ENCODE measurements at places on chromosomes 4 and X.

- no peak for DNase-seq
These were observed 82.0 kb downstream of the PLS3 start for GRCh38 chrX:115642895-115643530.

DNA sequence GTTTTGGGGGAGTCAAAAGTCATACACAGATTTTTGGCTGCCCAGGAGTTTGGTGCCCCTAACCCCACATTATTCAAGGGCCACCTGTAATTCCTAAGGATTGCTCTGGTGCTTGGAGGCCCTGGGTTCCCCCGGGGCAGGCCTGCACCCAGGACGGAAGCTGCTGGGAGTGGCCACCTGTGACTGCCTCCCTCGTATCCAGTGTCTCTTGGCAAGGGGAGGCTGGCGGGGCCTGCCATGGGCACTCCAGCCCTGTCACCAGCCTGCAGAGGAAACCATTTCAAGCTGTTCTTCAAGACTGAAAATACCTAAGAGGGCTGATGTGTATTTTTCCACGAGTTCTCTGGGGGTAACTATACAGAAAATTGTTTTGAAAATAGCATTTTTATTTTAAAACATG is 24.5 kb upstream of the GPR78 start:
- DNase-seq = no peak

DNA sequence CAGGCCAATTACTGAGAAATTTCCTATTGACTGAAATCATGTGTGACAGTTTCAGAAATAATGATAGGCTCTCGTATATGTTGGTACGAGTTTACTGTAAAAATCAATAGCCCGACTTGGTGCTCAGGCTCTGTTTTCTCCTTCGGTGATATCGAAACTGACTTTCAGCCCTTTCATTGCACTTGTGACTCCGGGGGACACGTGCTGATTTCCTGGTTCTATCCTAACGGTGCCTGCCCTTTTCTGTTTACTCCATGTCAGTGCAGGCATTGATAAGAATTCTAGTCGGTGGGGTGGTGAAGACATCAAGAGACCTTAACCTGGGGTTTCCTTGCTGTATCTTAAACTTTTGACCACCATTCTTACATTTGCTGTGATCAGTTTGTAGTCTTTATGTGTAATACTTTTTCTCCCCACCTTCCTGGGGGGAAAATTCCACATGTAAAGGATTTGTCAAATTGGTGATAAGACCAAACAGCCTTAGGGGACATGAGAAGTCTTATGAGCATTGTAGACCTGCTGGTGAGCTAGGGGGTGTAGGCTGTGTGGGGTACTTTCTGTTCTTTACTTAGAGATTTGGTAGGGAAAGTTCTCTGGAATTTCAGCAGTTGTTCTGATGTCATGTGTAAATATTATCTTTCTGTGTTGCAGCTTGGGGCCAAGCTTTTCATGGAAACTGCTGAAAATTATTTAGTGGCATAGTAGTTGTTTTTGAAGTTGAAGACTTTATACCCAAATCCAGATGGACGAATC is 52.7 kb downstream of the TMEM131L start:
- no peak for DNase-seq

DNA sequence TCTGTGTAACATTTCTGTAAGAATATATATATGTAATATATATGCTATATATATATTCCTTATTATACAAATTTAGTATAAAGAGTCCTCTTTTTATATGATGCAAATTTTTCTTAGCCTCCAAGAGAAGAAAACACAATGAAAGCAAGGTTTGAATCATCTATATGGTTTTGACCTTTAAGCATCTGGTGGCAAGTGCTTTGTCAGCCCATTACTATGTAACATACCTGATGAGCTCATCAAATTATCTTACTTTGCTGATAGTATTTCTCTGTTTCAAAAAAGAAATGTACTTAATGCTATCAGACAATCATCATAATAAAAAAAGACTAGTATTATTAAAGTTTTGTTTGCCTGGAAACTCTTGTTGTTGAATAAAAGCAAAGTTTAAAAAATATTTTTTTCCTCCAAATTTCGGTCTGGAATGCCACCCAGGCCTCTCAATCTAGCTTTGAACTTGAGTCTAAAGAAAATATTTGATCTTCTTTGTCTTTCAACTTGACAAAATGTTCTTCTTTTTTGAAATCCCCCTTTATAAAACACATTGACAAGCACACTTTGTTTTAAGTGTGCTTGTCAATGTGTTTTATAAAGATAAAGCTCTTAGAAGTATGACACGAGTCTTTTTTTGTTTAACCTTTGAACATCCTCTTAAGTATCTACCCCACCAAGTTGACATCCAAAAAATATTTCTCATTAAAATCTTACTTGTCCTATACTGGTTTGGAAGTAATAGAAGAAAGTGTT is 26.2 kb downstream of the ZNF330 start:
- no peak for DNase-seq

- DNase-seq = no peak
These were observed 30.3 kb upstream of the ADH1C start for GRCh38 chr4:99382745-99383360.

GRCh38 chr4:22574880-22575279 is 59.0 kb upstream of the ADGRA3 start:
- DNase-seq = no peak

GRCh38 chr4:100962698-100963097 is 384.6 kb downstream of the PPP3CA start:
- DNase-seq = no peak

DNA sequence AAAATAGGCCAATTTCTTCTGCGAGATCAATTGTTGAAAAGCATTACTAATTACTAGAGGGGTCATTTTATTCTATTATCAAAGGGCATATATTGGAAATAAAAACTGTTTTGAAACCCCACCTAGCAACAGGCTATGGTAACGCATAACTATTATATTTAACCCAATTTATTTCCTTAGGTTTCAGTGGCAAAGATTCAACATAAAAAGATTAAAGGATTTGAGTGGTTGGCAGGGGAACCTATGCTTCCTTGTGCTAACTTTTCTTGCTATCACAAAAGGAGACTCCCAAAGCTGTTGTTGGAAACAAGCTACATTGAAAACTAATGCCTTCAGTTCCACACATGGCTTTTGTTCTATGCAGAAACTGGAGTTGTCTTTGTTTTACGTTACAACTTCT is 166.9 kb upstream of the KLF3 start:
- no peak for DNase-seq

DNA sequence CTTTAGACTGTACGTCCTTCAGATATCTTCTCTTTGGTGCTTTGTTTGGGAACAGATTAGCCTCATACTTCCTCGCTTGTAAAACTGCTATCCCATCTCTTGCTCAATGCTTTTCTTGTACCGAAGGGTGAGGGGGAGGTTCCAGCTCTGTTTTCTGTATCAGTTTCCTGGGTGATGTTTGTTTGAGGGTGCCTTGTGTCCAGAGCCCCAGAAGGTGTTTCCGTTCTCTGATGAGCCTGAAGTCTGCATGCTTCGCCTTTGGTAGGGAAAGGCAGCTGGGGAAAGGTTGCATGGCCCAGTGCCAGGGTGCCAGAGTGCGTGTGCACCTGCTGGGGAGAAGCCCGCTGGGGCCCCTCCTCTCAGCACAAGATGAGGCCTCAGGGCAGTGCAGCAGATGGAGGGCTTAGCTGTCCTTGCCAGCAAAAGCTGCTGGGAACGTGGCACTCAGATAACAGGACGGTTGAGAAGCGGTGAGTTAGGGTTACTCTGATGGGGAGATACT is 73.7 kb downstream of the TBL1X start:
- DNase-seq = no peak

DNA sequence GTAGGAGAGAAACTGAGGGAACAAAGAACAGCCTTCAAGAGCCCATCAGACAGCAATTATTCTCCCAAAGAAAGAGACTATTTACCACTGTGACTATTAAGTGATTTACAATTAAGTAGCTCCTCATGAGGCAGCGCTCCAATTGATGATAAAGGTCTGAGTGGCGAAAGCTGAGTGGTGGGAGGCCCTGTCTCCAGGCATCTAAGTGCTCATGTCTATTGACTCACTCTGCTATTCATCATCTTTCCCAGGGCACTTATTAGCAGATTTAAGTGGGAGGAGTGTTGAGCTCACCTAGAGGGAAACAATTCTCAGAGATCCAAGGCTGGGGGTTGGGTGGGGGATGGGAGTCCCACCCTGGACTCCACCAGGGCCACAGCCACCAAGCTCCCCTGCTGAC is 23.3 kb downstream of the AMER1 start:
- no peak for DNase-seq

GRCh38 chr4:125382995-125383394 is 68.2 kb downstream of the FAT4 start:
- DNase-seq = no peak

- no peak for DNase-seq
These were observed 58.6 kb upstream of the TLL1 start for GRCh38 chr4:165814256-165815020.

GRCh38 chr4:60019180-60019579 is 1180.9 kb upstream of the ADGRL3 start:
- no peak for DNase-seq

DNA sequence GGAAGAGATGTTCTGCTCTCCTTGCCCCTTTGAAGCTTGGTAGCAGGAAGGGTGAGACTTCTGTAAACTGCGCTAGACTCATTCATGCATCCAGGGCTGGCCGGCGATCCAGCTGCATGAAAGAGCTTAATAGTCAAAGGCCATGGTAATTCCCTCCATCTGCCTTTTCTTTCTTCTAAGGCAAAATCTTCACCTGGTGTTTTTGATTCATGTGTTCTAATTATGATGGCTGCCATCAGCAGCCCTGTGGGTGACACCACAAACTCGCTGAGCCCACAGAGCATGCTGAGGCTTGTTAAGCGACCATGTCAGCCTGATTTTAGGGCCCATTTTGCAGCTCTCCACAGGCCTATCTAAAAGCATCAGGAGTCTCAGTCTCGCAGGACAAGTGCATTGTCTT is 450.1 kb upstream of the TENM3 start:
- DNase-seq = no peak

- DNase-seq = no peak
These were observed 268.6 kb upstream of the PCDH18 start for GRCh38 chr4:137800861-137801260.

DNA sequence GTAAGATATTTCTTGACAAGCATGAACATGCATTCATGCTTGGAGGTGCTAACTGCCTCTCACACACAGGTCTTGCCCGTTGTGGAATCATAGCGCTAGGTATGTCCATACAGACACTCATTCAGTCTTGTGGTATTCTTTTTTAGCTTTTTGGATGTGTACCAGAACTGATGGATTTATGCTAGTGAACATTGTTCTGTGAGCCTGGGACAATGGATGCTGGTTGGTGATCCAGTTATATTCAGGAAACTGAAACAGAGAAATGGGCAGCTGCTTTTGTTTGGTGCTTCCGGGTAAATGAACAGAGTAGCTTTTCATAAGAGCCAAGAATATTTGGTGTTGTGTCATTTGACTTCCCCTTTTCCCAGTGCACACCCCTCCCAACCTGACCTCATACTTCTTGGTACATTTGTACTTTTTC is 78.9 kb upstream of the SLC4A4 start:
- no peak for DNase-seq

GRCh38 chr4:89658701-89659024 is 178.3 kb downstream of the SNCA start:
- DNase-seq = no peak

DNA sequence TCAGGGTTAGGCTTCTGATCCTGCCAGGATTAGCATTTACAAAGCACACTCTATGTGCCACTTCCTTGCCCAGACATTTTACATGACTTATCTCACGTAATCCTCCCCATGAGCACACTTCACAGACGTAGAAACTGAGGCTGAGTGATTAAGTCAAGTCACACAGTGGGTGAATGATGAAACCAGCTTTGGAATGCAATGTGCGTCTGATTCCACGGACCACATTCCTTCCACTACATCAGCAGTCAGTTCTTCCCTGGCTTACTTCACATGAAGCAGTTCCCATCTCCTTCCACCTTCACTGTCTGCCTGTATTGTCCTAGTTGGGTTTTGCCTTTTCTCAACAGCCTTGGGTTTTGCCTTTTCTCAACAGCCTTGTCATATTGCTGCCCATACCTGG is 134.3 kb upstream of the PPARGC1A start:
- DNase-seq = no peak

DNA sequence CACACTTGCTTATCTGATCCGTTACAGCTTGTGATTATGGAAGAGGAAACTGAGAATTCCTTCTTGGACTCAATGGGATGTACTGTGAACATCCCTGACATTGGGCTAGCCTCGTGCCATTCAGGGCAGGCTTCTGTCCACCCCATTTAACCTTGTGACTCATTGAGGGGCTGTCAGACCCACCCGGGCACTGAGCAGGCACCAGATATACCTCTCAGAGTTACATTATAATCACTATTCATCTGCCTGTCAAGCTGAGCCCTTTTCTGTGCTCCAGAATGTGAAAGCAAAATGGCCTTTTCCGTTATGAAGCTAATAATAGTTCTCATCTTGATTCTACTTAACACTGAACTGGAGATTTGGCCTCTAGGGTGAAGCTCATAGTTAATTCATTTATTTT is 170.6 kb upstream of the SCML1 start:
- no peak for DNase-seq

Measured in stimulated activated CD4-positive, alpha-beta T cell treated with anti-CD3 and anti-CD28 coated beads, Interleukin-1b, Interleukin-23, amount 100 ng/mL, for 1 hour (primary cell).